ENCODE measurements at places on chromosomes 3 and 15. TPM values are rescaled to one million over a fixed set of nuclear protein-coding genes. Genes with fewer than 3 reads are reported as not detected.

The ZFAND6 gene
- total RNA-seq: 44.1 TPM

The CCR9 gene
- total RNA-seq: 0.14 TPM

The SLC49A4 gene
- total RNA-seq: 3.5 TPM

The MAP3K13 gene
- total RNA-seq: 16.9 TPM

The ISLR gene
- not detected for total RNA-seq

The CIB2 gene
- 3.8 TPM for total RNA-seq

The USP50 gene
- not detected for total RNA-seq

The ZNF502 gene
- 1.00 TPM for total RNA-seq

The NR2E3 gene
- total RNA-seq: not detected

The ACP3 gene
- not detected for total RNA-seq

The CAMK1 gene
- total RNA-seq: 38.6 TPM

The LPP gene
- 67.7 TPM for total RNA-seq

The CCDC39 gene
- total RNA-seq: not detected

The SCG3 gene
- total RNA-seq: not detected

The ASB14 gene
- not detected for total RNA-seq

The RAD51 gene
- 49.9 TPM for total RNA-seq

The GCNT3 gene
- total RNA-seq: not detected

The CCRL2 gene
- 2.5 TPM for total RNA-seq

The NANOGP8 gene
- not detected for total RNA-seq

The IQCF6 gene
- not detected for total RNA-seq

The LEKR1 gene
- 1.7 TPM for total RNA-seq

The TEX55 gene
- not detected for total RNA-seq

The FRMD4B gene
- total RNA-seq: 40.4 TPM

The MYRIP gene
- total RNA-seq: not detected

The IGF1R gene
- total RNA-seq: 40.1 TPM

The MASP1 gene
- total RNA-seq: not detected

The LRTM1 gene
- not detected for total RNA-seq

The CILP gene
- total RNA-seq: not detected

The ARPP21 gene
- not detected for total RNA-seq

The ZNF148 gene
- total RNA-seq: 42.0 TPM

The CCR8 gene
- total RNA-seq: 1.2 TPM

The ATP13A5 gene
- total RNA-seq: not detected

The COL6A6 gene
- total RNA-seq: not detected

The GPR176 gene
- total RNA-seq: 0.72 TPM

The CHRFAM7A gene
- 1.9 TPM for total RNA-seq

The P2RY13 gene
- total RNA-seq: not detected

The CHRM5 gene
- total RNA-seq: not detected

The DUOXA2 gene
- not detected for total RNA-seq
